ENCODE measurements at places on chromosomes 5 and 9.

GRCh38 chr9:105168870-105169319, 75.6 kb upstream of the SLC44A1 start:
- DNase-seq = no peak

DNA sequence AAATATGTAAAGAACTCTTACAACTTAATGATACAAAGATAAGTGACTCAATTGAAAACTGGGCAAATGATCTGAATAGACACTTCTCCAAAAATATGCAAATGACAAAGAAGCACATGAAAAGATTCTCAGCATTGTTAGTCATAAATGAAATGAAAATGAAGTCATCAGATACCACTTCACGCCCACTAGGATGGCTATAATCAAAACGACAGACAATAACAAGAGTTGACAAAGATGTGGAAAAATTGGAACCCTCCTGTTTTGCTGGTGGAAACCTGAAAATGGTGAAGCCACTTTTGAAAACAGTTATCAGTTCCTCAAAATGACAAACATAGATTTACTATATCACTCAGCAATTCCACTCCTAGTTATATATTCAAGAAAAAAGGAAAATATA, 7.9 kb upstream of the SYK start:
- no peak for DNase-seq

GRCh38 chr5:3033033-3033755, 281.7 kb upstream of the IRX2 start:
- DNase-seq = no peak

DNA sequence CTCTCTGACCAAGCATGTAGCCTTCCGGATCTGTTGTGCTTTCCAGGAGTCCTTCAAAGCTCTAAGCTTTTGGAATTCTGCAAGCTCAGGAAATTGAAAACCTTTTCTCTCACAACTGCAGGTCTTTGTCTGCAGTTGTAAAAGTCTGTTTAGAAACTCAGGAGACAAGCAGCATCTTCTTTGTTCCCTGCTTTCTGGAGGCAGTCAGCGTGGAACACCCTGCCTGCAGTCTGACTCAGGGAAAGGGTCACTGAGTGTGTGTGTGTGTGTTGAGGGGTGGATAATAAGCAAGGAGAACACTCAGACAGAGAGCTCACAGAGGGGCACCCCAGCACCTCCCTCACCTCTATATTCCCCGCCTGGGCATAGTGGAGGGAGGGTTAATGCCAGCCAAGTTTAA, 29.1 kb downstream of the KCNIP1 start:
- no peak for DNase-seq
